RWPE2 (cell line): ENCODE measurements at places on chromosomes 7 and 10.

GRCh38 chr10:24453404-24453830 is 244.5 kb downstream of the KIAA1217 start:
- no peak for DNase-seq

GRCh38 chr10:103763374-103764202 is 91.8 kb downstream of the SH3PXD2A start:
- no peak for DNase-seq

DNA sequence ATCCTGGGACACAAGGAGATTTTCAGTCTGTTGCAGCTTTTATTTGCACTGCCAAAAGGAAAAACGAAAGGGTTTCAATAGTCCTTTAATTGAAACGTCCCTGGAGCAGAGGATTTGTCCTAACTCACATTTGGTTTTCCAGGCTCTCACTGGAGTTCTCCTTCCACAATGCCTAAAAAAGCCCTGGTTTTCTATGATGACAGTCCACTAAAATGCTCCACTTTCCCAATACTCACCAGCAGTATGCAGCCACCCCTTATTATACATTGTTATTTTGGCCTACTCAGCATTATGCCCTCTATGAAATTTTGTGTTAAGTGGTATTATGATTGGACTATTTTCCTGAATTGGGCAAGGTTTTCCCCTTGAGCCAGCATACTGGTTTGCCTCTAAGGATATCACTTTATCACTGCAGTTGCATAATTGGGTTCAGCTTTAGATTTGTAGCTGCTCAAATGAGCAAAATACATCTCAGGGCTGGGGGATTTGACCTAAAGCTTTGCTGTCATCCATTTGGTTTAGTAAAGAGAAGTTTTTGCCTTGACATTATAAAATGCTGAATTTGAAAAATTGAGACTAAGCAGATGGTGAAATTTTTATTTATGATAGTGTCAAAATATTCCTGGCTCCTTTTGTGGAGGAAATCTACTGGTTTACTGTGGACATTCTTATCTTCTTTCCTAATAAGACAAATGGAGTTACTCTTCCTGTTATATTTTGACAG is 239.2 kb downstream of the RNLS start:
- no peak for DNase-seq

DNA sequence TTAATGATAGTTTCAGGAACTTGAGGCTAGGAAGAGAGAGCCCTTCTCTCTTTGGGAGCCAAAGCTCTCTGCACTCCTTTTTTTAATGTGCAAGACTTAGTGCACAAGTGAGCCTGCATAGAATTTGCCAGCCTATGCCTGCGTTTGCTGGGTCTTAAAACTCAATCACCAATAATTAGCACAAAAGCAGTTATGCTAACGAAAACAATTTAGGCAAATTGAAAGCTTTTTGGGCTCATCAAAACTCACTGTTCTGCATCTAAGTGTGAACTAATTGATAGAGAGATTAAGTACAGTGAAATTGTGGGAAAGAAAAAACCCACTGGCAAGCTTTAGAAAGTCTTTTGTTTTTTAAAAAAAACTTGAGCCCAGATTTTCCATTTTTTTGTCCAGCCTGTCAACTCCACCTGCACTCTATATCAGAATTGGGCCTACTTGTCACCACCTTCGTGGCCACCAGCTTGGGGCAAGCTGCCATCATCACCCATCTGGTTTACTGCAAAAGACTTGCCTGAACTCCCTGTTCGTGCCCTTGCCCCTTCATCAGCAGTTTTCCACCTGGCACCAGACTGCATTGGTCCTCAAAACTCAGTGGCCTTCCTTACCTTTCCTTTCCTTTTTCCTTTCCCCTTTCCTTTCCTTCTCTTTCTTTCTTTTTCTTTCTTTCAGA is 37.8 kb downstream of the CRHR2 start:
- no peak for DNase-seq

DNA sequence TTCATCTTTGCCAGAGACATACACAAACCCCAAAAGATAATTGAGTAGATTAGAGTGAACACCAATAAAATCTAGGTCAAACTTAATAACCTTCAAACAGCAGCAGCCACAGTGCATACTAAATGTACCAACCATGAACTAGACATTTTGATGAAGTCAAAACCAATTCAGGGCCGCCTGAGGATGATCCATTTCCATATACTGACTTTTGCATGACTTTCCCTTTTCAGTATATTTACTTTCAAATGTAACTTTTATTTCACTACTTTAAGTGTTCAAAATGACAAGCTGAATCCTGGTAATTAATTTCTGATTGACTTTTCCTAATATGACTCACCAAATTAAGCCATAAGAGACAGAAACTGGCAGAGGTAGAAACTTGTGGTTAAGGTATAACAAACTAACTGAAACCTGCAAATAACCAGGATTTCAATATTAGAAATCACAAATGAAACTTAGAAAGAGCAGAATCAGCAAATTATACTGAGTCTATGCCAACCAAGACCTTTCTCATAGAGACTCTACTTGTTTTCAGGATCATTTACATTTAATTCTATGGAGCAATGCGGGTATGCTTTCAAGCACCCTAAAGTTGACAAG is 171.9 kb upstream of the LRRN3 start:
- DNase-seq, result no peak

DNA sequence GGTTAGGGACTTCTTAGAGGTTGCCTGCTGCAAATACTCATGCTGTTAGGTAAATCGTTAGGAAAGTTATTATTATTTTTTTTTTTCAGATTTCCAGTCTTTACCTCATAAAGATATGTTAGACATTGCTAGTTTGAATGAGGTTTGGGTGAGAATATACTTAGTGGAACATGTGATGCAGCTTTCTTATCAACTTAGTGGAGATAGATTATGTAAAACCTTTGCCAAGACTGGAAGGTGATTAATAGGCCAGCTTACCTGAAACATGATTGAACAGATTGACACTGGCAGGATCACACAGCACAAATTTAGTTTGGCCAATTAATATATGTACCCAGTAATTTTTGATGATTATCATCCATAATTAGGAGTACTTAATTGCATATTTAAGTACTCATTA is 32.3 kb downstream of the ADD3 start:
- no peak for DNase-seq

DNA sequence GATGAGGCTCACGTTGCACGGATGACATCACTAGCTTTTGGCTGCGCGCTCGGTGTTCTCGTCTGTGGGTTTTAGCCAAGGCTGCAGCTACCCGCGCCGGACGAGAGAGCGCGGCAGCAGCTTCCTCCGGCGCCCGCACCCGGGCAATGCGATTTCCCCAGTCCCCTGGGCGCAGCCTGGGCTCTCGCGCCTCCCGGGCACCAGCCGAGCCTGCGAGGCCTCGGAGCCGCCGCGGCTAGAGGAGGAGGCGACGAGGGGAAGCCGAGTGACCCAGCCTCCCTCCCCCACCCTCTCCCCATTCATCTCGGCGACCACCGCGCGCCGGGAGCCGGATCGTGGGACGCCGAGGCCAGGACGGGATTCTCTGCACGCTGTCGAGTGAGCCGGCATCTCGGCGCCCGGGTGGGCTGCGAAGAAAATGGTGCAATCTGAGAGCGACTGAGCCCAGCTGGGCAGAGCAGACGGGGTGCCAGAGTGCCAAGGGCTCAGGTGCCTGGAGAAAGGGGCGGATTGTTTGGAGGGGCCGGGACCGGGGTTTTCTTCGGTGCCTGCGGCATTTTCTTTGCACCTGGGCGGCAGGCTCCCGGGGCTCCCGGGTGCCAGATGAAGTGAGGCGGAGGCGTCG is 1.2 kb upstream of the TMEM178B start:
- peak; percentile 66 for DNase-seq

- peak; percentile 75 for DNase-seq
Measured at GRCh38 chr10:3525832-3526449, 259.1 kb downstream of the KLF6 start.

DNA sequence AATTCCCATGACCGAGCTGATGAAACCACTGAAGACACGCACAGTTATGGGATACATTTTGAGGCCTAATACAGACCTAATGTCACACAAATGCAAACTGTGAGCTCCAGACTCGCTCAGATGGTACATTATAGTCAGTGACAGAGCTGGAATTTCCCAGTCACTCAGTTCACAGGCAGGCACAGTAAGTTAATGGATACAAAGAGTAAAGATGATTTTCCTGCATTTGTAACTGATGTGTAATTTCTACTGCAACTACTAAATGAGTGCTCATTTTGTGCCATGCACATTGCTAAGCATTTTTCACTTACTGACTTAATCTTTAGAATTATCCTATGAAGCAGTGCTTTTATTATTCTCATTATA is 56.5 kb downstream of the ENO4 start:
- no peak for DNase-seq

DNA sequence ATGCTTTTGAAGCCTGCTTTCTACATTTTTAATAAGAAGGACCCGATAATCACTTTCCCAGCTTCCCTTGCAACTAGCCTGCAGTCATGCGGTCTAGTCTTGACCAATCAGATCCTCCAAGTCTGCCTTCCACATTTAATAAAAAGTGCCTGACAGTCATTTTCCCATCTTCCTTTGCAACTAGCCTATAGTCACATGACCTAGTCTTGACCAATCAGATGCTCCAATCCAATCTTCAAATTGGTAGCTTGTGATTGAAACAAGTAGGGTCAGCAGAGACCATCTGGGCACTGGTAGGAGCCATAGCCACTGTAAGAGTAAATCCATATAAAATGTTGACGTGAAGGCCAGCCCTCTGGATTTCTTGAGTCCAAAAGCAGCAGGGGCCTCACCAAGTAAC is 80.0 kb downstream of the NPTX2 start:
- DNase-seq, result no peak

- no peak for DNase-seq
Measured at GRCh38 chr7:135158141-135158655, 10.3 kb downstream of the TMEM140 start.

DNA sequence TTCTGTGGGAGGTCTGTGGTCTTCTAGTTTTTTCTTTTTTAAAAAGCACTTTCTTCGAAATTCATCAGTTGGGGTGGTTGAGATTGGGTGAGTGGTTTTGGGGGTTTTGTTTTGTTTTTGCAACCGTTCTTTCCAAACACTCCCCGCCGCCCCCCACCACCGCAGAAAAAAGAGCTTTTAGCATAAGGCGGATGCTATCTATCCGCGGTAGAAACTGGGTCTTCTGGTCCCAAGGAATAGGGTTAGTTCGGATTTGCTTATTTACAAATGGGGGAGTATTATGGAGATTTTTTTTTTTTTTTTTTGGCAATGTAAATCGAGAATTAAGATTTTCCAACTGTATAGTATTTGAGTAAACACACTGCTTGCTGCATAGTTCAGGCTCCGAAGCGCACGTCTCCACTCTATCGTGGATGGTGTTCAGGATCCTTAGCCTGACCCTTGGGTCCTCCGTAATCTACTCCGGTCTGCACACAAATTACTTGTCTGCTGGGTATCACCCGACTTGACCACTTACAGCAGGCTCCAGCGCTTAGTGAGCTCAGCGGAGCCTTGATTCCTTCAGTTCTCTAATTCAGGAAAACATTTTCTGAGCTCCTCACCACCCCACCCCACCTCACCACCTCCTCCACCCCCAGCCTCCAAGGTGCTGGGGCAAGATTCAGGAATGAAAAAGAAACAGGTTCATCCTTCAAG is 757 bp upstream of the NRCAM start:
- no peak for DNase-seq

GRCh38 chr10:74835963-74836362 is 9.6 kb downstream of the KAT6B start:
- no peak for DNase-seq

GRCh38 chr10:79937701-79938151 is 11.2 kb downstream of the SFTPD start:
- DNase-seq, result no peak

GRCh38 chr10:3173171-3173878 is 743 bp upstream of the PITRM1 start:
- peak; percentile 96 for DNase-seq

DNA sequence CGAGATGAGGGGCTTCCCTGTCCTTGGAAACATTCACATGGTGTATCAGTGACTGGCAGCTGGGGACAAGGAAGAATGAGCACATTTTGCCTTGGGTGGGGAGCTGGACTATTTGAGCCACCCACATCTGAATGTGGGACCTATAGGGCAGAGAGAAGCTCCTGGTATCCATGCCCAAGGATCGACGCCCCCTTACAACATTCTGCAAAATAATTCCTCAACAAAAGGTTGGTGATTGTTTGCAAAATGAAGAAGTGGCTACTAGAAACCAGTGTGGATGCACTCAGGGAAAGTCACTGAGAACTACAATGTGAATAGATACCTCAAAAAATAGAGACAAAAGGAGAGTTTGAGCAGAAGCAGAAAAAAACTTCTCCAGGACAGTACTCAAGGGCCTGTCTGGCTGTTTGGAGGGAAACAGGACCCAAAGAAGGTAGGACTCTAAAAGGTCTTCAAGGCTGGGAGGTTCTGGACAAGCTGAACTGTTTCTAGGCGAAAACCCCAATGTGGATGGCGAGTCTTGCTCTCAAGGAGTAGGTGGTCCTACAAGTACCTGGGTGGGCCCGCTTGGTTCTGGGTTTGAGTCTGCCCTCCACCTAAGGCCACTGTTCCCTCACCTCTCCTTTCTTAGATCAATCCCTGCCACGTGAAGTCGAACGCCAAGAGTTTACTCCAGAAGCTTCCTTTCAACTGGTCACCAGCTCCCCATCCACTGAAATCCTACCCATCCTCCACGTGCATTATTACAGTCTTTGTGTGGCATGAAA is 125.0 kb upstream of the ZNF746 start:
- no peak for DNase-seq

DNA sequence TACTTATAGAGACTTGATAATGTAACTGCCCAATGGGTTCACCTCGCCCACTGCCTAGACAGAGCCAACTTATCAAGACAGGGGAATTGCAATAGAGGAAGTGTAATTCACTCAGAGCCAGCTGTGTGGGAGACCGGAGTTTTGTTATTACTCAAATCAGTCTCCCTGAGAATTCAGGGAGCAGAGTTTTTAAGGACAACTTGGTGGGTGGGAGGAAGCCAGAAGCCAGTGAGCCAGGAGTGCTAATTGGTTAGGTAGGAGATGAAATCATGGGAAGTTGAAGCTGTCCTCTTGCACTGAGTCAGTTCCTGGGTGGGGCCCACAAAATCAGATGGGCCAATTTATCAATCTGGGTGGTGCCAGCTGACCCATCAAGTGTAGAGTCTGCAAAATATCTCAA is 20.1 kb upstream of the C7orf33 start:
- no peak for DNase-seq

DNA sequence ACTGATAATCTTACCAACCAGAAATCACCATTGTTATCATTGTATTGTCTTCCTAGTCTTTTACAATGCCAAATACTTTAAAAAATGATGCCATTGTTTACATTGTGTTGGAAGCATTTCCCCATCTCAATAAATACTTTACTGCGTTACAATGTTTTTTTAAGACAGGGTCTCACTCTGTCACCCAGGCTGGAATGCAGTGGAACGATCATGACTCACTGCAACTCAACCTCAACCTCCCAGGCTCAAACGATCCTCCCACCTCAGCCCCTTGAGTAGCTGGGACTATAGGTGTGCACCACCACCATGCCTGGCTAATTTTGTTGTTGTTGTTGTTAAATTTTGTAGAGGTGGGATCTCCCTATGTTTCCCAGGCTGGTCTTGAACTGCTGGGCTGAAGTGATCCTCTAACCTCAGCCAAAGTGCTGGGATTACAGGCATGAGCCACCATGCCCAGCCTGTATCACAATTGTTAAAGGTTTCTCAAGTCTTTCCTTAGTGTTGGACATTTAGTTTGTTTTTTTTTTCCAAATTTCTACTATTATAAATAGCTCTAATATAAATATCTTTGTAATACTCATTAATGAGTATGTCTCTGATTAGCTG is 13.5 kb downstream of the LRMDA start:
- DNase-seq, result no peak

- DNase-seq, result no peak
Measured at GRCh38 chr7:55310287-55311025, 54.7 kb upstream of the LANCL2 start.
